ENCODE measurements at places on chromosomes 1 and 21.

DNA sequence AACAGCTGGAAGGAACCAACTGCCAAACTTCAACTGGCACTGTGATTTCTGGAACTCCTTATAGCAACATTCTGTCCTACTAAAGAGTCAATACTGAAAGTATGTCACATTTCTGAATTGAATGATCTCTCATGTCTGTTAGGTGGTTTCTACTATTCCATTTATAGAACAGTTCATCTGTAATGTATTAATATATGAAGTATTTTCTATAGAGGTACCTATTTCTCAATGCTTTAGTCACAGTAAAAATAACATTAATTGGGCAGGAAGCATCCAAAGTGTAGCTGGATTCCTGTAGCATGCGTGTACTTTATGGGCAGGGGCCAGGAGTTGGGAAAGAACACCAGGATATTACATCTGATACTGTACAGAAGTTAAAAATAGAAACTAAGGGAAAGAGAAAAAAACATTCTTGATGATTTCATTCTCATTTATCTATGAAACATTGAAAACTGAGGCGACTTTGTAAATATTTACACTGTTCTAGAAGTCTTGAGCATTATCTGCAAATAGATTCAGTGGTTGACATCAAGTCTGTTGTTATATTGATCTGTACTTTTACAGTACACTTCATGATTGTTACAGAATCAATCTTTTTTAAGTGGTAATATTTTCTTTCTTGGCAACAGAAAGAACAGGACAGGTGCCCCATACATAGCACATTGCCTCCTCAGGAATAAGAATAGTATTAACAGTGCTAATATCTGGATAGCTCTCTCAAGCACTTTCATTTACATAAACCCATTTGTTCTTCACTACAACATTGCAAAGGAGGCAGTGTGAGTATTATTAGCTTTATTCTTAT, 6.2 kb upstream of the ZNF281 start:
- DNase-seq, result peak; percentile 93

DNA sequence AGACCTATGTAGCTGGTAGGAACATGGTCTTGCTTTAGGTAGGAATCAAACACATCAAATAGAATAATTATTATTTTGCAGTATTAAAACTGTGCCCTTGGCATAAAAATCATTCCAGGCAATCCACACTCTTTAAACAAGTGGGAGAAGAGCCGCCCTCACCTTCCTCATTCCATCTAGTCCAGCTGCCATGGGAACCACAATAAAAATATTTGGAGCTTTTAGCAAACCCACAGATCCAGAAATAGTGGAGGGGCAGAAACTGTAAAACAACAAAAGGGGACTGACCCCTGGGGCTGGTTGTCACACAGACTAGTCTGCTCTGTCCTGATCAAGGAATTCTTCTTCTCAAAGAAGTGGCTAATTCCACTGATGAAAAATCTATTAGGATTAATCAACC, 61.6 kb downstream of the PTPRC start:
- DNase-seq, result peak; percentile 9

DNA sequence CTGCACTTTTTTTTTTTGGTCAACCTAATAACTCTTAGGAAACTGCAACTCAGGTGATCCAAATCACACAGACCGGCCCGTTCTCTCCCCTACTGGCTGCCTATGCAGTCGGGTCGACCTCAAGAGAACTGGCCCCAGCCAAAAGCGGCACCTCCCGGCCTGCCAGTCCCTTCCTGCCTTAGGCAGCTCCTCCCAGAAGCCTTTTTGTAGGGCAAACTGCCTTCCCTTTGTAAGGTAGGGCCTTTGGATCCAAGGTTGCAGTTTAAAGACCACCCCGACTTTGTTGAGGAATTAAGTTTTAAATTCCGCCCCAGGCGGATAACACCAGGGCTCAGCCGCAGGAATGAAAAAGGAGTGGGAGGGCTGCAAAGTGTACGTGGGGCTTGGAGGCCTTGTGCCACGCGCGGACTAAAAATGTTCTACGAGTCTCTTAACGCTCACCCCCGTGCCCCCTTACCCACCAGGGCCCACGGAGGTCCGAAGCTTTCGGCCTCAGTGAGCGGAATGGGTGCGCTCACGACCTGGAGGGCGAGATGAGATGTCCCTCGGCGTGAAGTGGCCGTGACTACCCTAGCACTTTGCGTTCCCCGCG, 642 bp upstream of the ST3GAL3 start:
- peak; percentile 20 for DNase-seq

GRCh38 chr1:173222149-173223030, 15.3 kb upstream of the TNFSF4 start:
- DNase-seq, result no peak

DNA sequence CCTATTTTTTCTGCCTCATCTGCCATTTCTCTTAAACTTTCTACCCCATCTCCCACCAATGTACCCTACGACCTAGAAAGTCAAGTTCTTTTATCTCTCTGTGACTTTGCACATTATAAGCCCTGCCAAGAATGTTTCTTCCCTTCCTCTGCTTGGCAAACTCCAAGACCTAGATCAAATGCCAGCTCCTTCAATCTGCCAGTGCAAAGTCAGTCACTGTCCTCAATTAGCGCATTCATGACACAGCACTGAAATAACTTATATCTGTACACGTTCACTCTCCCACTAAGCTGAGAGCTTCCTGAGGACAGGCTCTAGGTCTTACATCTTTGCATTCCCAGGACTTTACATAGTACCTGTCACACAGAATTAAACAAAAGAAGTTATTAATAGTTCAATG, 21.4 kb upstream of the LSM10 start:
- no peak for DNase-seq

DNA sequence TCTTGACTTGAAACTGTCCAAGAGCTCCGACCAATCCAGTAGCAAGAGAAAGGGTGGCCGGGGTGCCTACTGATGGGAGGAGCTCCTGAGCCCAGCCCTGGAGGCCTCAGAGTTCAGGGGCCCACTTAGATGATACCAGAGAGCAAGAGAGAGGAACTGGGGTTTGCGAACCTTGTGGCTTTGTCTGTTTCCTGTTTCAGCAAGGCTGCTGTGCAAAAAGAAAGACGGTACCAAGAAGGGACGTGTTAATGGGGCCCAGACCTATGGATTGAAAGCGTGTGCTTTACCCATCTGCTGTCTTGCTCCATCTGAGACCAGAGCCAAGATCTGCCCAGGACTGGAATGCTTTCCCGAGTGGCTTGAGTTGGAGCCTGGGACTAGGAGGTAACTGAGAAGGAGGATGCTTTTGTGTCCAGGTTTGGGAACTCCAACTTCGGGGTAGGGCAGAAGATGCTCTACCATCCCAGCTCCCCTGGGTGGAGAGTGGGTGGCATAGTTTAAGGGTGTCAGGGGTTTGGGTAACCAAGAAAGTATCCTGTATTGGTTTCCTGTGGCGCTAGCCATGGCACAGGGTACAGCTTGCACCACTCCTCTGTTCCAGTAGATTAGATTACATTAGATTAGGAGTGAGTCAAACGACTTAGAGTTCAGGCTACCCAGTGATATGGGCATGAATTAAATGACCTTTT, at the start of gene TRAF3IP3:
TSS of gene TRAF3IP3 (plus strand) at position 128 of the 689 bp plus-strand sequence. CDS start 3,987 bp downstream, outside the sequence.
- DNase-seq, result no peak

DNA sequence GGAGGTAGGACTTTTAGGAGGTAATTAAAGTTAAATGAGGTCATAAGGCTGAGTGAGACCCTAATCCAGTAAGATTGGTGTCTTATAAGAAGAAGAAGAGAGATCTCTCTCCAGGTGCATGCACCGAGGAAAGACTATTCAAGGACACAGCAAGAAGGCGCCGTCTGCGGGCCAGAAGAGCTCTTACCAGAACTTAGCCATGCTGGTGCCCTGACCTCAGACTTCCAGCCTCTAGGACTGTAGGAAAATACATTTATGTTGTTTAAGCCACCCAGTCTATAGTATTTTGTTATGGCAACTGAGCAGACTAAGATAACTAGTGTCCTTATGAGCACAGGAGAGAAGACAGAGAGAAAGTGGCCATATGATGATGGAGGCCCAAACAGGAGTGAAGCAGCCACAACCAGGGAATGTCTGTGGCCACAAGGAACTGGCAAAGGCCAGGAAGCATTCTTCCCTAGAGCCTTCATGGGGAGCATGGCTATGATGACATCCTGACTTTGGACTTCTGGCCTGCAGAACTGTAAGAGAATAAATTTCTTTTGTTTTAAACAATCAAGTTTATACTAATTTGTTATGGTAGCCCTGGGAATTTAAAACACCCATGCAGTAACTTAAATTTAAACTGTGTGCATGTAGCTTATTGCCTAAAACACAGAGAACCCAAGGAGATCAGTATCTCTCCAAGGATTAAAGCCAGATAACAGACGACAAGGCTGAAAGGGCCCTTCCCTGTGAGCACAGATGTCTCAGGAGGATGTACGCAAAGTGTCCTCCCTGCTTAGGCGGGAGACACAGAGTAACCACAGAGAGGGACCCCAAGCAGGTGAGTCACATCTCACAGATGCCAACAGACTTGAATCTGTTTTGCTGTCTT, 9.9 kb upstream of the CD58 start:
- DNase-seq, result no peak

GRCh38 chr1:245466261-245466660, 311.5 kb downstream of the KIF26B start:
- no peak for DNase-seq

Data from kidney tubule cell (primary cell).